RPMI7951 (cell line): ENCODE measurements at places on chromosomes 1 and 21. TPM values are rescaled to one million over a fixed set of nuclear protein-coding genes. Genes with fewer than 3 reads are reported as not detected.
A peak's percentile ranks its signal among the peaks of the same experiment; 100 is the strongest.

FOXE3 gene
- total RNA-seq: not detected in 2 replicates

- peak; percentile 19 for DNase-seq
Observed at GRCh38 chr1:151799179-151800022, 5.8 kb downstream of the LINGO4 start.

GDAP2 gene
- 19.4 and 27.4 TPM in 2 replicates for total RNA-seq

- peak; percentile 57 for DNase-seq
Observed at GRCh38 chr1:207962716-207963426, 51.9 kb upstream of the CD34 start.

DNA sequence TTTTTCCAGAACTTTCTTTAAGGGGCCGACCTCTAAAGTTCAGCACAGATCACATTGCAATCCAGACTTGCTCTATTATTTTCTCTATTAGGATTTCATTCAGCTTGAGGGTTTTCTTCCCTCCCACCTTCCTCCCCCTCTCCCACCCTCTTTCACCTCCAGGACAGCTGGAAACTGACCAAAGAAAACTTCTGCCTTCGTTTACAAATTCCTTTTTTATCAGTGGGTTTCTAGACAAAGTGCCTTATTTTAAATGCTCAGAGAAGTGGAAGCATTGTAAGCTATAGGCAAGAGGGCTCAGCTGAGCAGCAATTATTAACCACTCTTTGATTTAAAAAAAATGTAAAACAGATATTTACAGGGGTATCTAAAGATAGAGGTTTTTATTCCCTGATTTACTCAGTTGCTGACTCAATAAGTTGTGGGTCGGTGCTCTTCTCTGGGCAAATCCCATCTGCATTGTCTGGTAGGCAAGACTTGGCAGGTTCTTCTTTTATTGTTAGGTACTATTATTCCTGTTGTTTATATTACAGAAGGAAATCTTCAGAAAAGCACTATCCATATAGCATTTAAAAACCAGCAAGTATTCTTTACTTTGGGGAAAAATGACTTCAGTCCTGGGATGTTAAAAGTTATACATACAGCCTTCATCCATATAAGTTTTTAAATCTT lies 277.0 kb upstream of the C1orf105 start:
- DNase-seq: peak; percentile 67

- DNase-seq: no peak
Observed at GRCh38 chr21:44484498-44485253, 29.4 kb downstream of the LRRC3 start.

- no peak for DNase-seq
Observed at GRCh38 chr1:204499511-204500468, 5.2 kb upstream of the PIK3C2B start.

IL20 gene
- total RNA-seq: not detected in 2 replicates

DNAI4 gene
- 4.7 and 6.6 TPM in 2 replicates for total RNA-seq

GRCh38 chr1:34113887-34114286 lies 51.1 kb downstream of the CSMD2 start:
- DNase-seq: peak; percentile 45

C1orf159 gene
- 10.3 and 16.2 TPM in 2 replicates for total RNA-seq

ATP1A2 gene
- not detected in 2 replicates for total RNA-seq

LENEP gene
- total RNA-seq: 1.7 TPM in 1 of 2 replicates, not detected in the other

MMEL1 gene
- 2.8 TPM in 1 of 2 replicates, not detected in the other for total RNA-seq

- DNase-seq: no peak
Observed at GRCh38 chr21:45294509-45295291, 7.0 kb upstream of the POFUT2 start.

DNA sequence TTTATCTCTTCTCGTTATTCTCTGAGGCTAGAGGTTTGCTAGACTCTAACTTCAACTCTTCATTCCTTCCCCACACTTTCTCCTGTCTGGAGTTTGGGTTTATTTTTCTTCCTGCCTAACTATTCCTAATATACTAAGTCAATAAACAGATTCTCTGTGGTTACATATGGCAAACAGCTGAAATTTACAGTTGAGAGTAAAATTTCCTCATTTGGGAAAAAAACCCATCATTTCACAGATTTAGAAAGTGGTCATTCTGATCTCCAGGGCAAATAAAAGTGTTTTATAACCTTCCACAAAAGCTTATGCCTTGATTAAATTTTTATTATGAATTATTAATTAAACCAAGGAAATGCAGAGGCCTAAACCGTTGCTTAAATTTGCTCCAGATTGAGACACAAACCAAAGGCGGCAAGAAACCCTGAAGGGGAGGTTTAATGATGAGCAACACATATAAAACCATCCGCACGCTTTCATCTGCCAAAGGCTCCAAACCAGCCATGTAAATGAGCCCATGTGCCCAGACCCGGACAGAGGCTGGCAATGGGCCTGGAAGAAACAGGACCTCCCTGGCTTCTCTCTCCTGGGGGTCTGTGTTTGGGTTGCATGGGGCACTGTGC lies 201.7 kb upstream of the LMO4 start:
- no peak for DNase-seq

PSRC1 gene
- total RNA-seq: 70.0 and 74.6 TPM in 2 replicates

- no peak for DNase-seq
Observed at GRCh38 chr1:69244211-69244610, 323.5 kb upstream of the LRRC7 start.

DNA sequence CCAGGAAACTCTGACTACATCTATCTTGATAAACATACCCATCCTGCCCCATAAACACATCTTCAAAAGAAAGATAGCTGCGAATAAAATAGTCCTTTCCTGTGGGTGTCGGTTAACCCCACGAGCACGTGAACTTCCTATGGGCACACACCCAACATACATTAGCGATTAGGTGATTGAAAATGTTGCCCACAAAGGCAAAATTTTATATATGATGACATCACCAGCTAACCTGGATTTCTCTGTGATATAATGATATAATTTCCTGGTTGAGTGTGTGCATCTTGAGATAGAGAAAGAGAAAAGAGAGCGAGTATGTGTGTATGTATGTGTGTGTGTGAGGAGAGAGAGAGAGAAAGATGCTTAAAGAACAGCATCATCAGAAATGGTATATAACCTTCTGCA lies 296.1 kb downstream of the PTPRC start:
- peak; percentile 41 for DNase-seq

CITED4 gene
- 0.72 and 1.1 TPM in 2 replicates for total RNA-seq

GRCh38 chr1:88956003-88956402 lies 36.4 kb downstream of the KYAT3 start:
- DNase-seq: no peak
